ENCODE measurements at places on chromosomes 3 and 15. TPM values are rescaled to one million over a fixed set of nuclear protein-coding genes. Genes with fewer than 3 reads are reported as not detected.

The ACP3 gene
- not detected for total RNA-seq

DNA sequence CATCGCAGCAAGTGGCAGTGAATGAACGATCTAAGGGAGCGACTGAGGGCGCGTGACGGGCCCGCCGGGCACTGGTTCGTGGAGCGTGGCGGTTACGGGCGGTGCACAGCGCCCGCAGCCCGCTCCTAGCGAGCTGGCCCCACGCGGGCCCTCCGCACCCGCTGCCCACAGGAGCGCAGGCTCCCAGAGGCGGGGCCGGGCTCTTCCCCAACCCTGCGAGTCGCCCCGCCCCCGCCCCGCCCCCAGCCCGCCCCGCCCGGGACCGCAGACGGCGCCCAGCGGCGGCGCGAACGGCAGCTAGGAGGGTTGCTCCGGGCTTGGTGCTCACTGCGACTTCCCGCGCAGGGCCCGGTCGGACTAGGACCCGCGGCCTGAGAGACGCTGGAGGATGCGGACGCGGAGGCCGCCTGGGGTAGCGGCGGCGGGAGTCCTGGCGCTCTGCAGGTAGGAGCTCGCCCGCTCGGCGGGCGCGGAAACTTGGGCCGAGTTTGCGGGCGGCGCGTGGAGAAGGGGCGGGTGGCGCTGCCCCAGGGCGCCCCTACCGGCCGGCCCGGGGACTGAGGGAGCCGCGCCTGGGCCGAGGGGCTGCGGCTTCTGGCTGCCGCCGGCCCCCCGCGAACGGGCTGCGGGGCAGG is at the start of gene C15orf39:
Gene C15orf39 (plus strand): TSS at position 267 of the 635 bp plus-strand sequence. CDS start 4,167 bp downstream, outside the sequence.
- H3K4me3 ChIP-seq: peak within 1 kb of the TSS; percentile 96
- H3K4me1 ChIP-seq: peaks cover 21% of the 10 kb centered on the region
- peak within 1 kb of the TSS; percentile 77 for H3K27ac ChIP-seq

The RGMA gene
- 52.7 TPM for total RNA-seq

DNA sequence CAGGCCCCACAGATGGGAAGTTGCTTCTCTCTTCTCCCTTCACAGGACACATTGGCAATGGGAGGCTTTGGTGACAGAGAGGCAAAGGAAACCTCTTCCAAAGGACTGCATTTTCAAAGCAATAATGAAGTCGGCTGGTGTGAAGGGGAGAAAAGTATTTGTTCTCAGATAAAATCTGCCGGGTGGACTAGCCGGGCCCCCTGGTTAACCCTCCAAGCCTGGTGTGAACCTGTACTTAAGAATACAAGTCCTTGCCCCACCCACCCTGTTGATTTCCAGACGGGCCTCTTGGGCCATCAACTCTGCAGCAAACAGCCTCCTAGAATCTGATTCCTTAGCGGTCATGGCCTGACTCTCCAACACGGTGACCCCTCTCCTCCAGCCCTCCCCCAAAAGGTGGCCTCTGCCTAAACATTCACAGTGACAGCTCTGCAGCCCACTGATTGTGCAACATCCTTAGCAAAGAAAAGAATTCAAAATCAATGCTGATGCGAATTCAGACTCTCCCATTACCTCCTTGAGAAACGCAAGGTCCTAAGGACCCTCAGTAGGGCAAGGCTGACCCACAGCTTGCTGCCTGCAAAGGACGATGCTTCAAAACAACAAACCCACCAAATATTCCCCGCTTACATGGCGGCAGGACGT is 9.9 kb downstream of the TLE3 start:
- peaks cover 23% of the 10 kb centered on the region for H3K4me1 ChIP-seq
- DNase-seq: no peak
- no peak overlapping the region for H3K27ac ChIP-seq
- H3K27me3 ChIP-seq: no peaks in the 10 kb centered on the region
- peaks cover 43% of the 10 kb centered on the region for H3K36me3 ChIP-seq
- H3K4me3 ChIP-seq: no peak overlapping the region

DNA sequence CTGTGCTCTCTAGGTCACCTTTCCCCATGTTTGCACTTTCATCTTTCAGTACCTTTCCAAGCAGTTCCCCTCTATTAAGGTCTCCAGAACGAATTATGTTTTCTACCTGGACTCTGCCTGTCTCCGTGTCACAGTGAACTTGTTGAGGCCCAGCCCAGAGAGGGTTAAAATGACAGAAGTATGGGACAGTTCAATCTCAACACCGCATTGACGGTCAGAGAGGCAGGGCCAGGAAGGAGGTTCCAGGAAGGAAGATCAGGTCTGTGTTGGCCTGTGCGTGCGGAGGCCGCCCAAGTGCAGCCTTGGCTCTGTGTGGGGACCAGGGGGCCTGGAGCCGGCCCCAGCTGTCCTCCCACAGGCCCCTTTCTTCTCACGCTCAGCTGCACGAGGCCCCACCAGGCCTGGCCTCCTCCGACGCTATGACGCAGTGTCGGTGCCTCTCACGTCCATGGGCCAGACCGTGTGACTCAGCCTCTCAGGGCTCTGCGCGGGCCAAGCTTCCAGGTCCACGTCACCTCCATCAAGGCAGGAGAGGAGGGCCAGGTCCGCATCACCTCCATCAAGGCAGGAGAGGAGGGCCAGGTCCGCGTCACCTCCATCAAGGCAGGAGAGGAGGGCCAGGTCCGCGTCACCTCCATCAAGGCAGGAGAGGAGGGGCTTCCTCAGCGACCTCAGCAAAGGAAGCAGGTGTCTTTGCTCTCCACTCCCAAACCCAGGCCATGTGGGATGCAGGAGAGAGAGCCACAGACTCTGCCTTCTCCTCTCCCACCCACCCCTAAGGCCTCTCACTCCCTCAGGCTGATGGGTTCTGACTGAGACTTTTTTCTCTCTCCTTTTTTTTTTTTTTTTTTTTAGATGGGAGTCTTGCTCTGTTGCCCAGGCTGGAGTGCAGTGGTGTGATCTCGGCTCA is 83.1 kb downstream of the CPN2 start:
- DNase-seq: no peak
- no peaks in the 10 kb centered on the region for H3K27me3 ChIP-seq
- no peaks in the 10 kb centered on the region for H3K36me3 ChIP-seq

DNA sequence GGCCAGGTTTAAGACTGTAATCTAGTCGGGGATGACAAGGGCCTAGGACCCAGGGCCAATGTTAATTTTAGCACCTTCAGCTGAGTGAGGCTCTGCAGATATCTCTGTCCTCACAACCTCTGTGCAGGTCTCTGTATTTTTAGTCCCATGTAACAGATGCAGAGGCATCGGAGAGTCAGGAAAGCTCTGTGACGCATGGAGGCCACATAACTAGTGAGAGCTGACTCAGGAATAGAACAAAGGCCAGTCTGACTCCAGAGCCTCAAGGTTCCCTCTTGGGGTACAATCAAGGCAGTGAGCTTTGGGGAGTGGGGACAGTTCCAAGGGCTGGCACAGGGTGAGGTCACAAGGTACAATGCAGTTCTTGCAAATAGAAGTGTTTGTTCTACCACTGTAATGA is 31.0 kb downstream of the FSTL1 start:
- peaks cover 4% of the 10 kb centered on the region for H3K36me3 ChIP-seq
- H3K27ac ChIP-seq: no peak overlapping the region
- no peak for DNase-seq
- no peaks in the 10 kb centered on the region for H3K4me1 ChIP-seq
- H3K4me3 ChIP-seq: no peak overlapping the region

The CTXN2 gene
- total RNA-seq: not detected

- no peak overlapping the region for H3K27ac ChIP-seq
- H3K27me3 ChIP-seq: no peaks in the 10 kb centered on the region
- H3K4me3 ChIP-seq: no peak overlapping the region
- no peaks in the 10 kb centered on the region for H3K4me1 ChIP-seq
- DNase-seq: no peak
Observed at GRCh38 chr15:35912196-35912595, 366.2 kb upstream of the DPH6 start.

- no peak overlapping the region for H3K27ac ChIP-seq
- H3K27me3 ChIP-seq: no peaks in the 10 kb centered on the region
- no peaks in the 10 kb centered on the region for H3K36me3 ChIP-seq
Observed at GRCh38 chr3:134432236-134432635, 53.5 kb downstream of the ANAPC13 start.

The TF gene
- total RNA-seq: under 0.01 TPM

The THBS1 gene
- total RNA-seq: 24.3 TPM

GRCh38 chr3:38136393-38136776 is 542 bp downstream of the ACAA1 start:
- H3K36me3 ChIP-seq: no peaks in the 10 kb centered on the region
- H3K4me3 ChIP-seq: peak overlapping the region; percentile 87
- DNase-seq: peak; percentile 50
- H3K27ac ChIP-seq: peak overlapping the region; percentile 18
- no peaks in the 10 kb centered on the region for H3K27me3 ChIP-seq

GRCh38 chr15:60160909-60161308 is 156.8 kb downstream of the FOXB1 start:
- no peaks in the 10 kb centered on the region for H3K36me3 ChIP-seq
- H3K27ac ChIP-seq: no peak overlapping the region
- H3K4me1 ChIP-seq: no peaks in the 10 kb centered on the region
- DNase-seq: no peak

GRCh38 chr15:57228395-57228794 is 147.9 kb upstream of the CGNL1 start:
- no peaks in the 10 kb centered on the region for H3K27me3 ChIP-seq
- peaks cover 41% of the 10 kb centered on the region for H3K4me1 ChIP-seq
- no peak overlapping the region for H3K27ac ChIP-seq
- peaks cover 24% of the 10 kb centered on the region for H3K36me3 ChIP-seq
- no peak overlapping the region for H3K4me3 ChIP-seq

DNA sequence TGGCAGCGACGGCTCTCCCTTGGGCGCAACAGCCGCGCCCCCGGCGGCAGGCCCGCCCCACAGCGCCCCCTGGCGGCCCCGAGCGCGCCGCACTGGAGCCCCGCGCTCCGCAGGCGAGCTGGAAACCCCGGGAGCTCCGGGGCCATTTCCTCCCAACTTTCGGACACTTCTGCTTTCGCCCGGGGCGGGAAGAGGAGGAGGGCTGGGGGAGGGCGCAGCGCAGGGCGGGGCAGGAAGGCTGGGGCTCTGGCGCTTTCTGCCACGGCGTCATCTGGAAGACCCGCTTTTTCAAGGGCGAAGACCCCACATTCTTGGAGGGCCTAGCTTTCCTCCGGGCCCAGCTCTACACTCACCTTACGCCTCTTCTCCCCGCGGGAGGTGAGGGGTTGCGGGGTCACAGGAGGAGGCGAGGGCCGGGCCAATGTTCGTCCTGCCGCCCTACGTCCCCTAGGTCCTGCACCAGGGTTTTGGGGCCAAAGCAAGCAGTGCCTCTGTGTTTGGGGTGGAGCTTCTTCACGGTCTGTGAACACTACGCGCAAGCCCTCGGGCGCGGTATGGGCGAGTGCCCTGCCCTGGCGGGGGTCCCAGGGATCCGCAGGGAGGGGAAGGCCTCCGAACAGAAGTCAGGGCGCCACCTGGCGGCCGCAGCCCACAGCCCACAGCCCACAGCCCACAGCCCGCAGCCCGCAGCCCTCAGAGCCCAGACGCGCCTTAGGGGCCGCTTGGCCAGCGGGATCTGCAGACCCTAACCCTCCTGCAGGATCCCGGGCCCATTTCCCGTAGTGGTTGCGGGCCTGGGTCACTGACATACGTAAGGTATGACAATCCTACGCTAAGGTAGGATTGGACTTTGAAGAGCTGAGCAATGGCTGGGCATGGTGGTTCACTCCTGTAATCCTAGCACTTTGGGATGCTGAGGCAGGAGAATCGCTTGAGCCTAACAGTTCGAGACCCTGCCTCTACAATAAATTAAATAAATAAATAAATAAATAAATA is 31.1 kb downstream of the FOXL2 start:
- peak overlapping the region; percentile 70 for H3K27ac ChIP-seq
- DNase-seq: peak; percentile 93
- peak overlapping the region; percentile 86 for H3K4me3 ChIP-seq
- H3K27me3 ChIP-seq: no peaks in the 10 kb centered on the region
- H3K36me3 ChIP-seq: no peaks in the 10 kb centered on the region
- no peaks in the 10 kb centered on the region for H3K4me1 ChIP-seq

The HTR3C gene
- total RNA-seq: not detected

GRCh38 chr3:31290046-31290445 is 242.7 kb upstream of the STT3B start:
- H3K36me3 ChIP-seq: no peaks in the 10 kb centered on the region
- H3K4me1 ChIP-seq: no peaks in the 10 kb centered on the region
- no peak overlapping the region for H3K27ac ChIP-seq
- H3K4me3 ChIP-seq: no peak overlapping the region
- no peak for DNase-seq

The RETNLB gene
- not detected for total RNA-seq

- no peak overlapping the region for H3K27ac ChIP-seq
- DNase-seq: no peak
- no peaks in the 10 kb centered on the region for H3K27me3 ChIP-seq
- no peaks in the 10 kb centered on the region for H3K36me3 ChIP-seq
- no peaks in the 10 kb centered on the region for H3K4me1 ChIP-seq
Observed at GRCh38 chr3:30456264-30456663, 150.1 kb upstream of the TGFBR2 start.

DNA sequence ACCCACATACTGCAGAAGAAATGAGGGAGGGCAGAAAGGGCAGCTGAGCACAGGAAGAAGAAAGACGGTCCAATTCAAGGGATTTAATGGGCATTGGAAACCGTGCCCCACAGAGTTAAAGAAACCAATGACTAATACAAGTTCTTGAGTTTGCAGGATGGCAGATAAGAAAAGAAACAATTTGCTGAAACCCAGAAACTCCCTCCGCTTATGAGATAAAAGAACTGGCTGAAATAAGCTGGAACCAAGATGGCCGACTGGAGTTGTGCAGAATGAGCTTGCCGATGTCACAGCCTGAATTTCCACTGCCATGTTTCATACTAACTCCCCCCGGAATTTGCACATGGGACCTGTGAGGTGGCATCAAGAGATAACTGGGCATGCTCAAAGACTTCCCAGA is 47.1 kb downstream of the SCAP start:
- no peak for DNase-seq
- H3K4me3 ChIP-seq: no peak overlapping the region
- no peak overlapping the region for H3K27ac ChIP-seq

GRCh38 chr15:56165234-56165633 is 78.4 kb downstream of the RFX7 start:
- H3K36me3 ChIP-seq: peaks cover 22% of the 10 kb centered on the region
- no peaks in the 10 kb centered on the region for H3K27me3 ChIP-seq
- H3K27ac ChIP-seq: no peak overlapping the region
- H3K4me1 ChIP-seq: 0 out of 2 replicates have a peak, but pooled peaks cover 2% of the 10 kb centered on the region

- no peak for DNase-seq
- H3K4me1 ChIP-seq: peaks cover 12% of the 10 kb centered on the region
- no peaks in the 10 kb centered on the region for H3K27me3 ChIP-seq
- H3K27ac ChIP-seq: peak overlapping the region; percentile 29
Observed at GRCh38 chr15:27238209-27238608, 267.2 kb downstream of the GABRG3 start.

The SLC28A1 gene
- not detected for total RNA-seq

The CELSR3 gene
- total RNA-seq: 1.1 TPM

The SYNM gene
- total RNA-seq: 22.8 TPM

DNA sequence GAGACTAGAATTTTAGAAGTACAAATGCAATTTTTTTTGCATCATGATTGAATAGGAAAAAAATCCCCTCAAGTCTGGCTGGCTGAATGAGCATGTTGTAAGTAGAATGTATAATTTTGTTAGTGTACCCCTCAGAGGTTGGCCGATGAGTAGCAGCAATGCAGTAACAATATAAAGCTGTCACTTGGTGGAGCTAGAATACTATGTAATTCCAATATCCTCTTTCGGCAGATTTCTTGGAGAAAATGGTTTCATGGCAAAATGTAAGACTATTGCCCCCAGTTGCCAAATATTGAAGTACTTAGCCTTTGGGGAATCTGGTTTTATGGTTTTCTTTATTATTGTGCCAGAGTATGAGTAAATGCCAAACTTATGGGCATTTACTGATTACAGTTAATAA is 39.8 kb upstream of the SGO1 start:
- no peaks in the 10 kb centered on the region for H3K4me1 ChIP-seq
- H3K4me3 ChIP-seq: no peak overlapping the region
- H3K36me3 ChIP-seq: no peaks in the 10 kb centered on the region
- DNase-seq: no peak
- no peak overlapping the region for H3K27ac ChIP-seq

The HDC gene
- not detected for total RNA-seq

Measured in SJCRH30 (cell line).